ENCODE measurements at places on chromosomes 6 and 20.

- DNase-seq, result no peak
Observed at GRCh38 chr6:125296471-125296870, 5.3 kb downstream of the HDDC2 start.

DNA sequence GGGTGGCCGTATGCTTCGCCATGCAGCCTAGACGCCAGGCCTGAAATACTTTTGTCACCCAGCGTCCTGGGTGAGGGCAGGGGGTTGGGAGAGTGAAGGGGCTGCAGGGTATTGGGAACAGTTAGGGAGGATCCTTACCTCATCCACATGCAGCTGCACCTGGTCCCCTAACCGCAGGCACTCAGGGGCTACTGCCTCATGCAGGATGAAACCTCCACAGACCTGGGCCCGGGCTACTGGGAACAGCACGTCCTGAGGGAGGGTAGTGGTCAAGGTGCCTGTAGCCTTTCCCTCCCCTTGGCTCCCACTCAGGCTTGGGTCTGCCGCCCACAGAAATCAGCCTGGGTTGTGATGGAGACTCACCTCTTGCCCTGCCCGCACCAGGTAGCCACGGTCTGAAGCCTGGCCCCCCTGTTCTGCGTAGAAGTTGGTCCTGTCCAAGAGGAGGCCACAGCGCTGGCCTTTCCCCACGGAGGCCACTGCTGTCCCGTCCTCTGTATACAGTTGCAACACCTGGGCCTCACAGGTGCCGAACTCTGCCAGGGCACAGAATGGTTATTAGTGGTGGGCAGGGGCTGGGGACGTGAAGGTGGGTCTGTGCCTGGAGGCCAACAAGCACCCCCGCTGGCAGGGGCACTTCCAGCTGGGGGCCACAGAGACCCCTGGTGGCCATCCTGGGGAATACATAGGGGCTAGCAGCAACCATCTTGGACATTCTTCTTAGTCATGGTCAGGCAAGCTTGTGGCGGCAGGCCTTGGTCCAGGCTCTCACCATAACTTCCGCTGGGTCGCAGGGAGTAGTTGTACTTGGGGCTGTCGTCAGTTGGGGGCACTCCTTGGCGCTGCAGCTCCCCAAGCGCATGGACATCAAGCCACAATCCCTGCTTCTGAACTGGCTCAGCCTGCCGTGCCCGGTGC lies 8.6 kb downstream of the AARS2 start:
- peak; percentile 55 for DNase-seq

DNA sequence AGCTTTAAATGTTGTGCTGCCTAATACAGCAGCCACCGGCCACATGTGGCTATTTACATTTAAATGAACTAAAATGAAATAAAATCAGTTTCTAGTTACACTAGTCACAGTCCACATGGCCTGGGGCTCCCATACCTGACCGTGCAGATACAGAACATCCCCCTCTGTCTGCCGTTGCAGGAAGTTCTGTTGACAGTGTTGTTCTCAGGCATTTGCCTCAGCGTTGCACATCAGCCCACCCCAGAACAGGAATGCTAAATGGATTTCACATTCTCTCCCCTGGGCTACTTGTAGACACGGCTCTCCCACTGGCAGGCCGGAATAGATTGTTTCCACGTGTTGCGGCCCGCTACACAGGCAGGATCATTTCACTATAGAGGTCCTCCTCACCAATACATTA lies 26.3 kb downstream of the JAG1 start:
- peak; percentile 59 for DNase-seq

GRCh38 chr6:120083186-120083585 lies 733.6 kb upstream of the MAN1A1 start:
- DNase-seq, result no peak

DNA sequence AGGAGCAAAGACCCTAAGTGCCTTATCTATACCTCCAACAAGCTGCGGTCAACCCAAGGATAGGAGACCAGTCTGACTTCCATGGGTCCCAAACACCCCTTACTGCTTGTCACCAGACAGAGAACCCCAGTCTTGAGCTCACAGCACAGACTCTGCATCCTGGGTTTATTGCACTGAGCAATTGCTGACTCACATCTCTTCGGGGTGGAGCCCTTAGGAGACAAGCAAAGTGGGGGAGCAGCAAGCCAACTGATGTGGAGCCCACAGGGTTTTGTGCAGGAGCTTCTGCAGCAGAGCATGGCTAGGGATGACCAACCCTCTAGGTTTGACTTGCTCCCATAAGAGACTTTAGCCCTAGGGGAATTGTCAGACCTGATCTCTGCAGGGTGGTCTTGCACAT lies 38.6 kb upstream of the EYS start:
- no peak for DNase-seq

DNA sequence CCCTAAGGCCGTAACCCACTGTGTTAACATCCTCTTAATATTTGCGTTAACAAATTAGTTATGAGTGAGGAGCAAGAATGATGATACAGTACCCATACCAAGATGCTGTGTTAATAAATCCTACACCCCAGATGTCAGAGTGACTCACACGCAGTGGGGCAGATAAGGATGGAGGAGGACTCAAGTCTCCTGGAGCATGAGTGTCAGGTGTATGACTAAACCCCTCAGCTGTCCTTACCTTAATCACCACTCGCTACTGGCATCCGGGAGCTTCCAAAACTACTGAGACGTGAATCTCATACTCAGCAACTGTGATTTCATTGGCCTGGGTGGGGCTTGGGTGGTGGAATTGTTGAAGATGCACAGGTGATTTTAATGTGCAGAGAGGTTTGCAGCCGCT lies 131.3 kb upstream of the MTHFD1L start:
- DNase-seq, result peak; percentile 7
